ENCODE measurements at places on chromosomes 16 and 17. TPM values are rescaled to one million over a fixed set of nuclear protein-coding genes. Genes with fewer than 3 reads are reported as not detected.
A peak's percentile ranks its signal among the peaks of the same experiment; 100 is the strongest.

DNA sequence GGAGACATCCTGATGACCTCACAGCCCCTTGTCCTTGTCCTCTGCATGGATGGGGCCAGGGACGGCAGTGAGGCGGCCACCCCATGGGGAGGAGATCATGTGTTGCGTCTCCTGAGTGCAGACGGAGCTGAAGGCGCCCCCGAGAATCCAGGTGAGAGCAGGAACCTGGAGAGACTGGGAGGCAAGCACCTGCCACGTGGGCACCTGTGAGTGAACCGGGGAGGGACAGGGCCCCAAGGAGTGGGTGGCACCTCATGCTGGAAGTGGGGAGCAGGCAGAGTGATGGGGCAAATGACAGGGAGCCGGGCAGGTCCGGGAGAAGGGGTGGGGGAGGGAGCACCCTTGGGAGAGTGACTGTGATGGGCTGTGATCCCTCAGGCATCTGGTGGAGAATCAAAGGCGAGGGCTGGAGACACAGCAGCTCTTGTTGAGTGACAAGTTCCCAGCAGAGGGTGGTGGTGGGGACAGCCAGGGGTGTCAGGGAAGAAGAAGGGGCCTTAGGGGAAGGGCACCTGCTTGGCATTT lies 174.3 kb upstream of the CHMP6 start:
- no peak for DNase-seq
- H3K36me3 ChIP-seq = no peaks in the 10 kb centered on the region
- peaks cover 21% of the 10 kb centered on the region for H3K4me1 ChIP-seq

GRCh38 chr17:81593105-81593871 lies 41.1 kb upstream of the FAAP100 start:
- no peak for DNase-seq
- H3K4me3 ChIP-seq = no peak overlapping the region
- peaks cover 100% of the 10 kb centered on the region for H3K36me3 ChIP-seq
- H3K27me3 ChIP-seq = no peaks in the 10 kb centered on the region
- H3K4me1 ChIP-seq = no peaks in the 10 kb centered on the region

The TNFSF12 gene
- total RNA-seq = 50.5 TPM

The CD300LG gene
- total RNA-seq = 7.1 TPM

- H3K36me3 ChIP-seq = no peaks in the 10 kb centered on the region
- no peaks in the 10 kb centered on the region for H3K27me3 ChIP-seq
- no peak overlapping the region for H3K27ac ChIP-seq
- H3K4me3 ChIP-seq = no peak overlapping the region
Observed at GRCh38 chr17:51000835-51001638, 119.6 kb downstream of the SPAG9 start.

GRCh38 chr16:84138824-84139627 lies 6.0 kb downstream of the HSDL1 start:
- peak; percentile 61 for DNase-seq
- no peaks in the 10 kb centered on the region for H3K27me3 ChIP-seq
- no peak overlapping the region for H3K4me3 ChIP-seq
- no peaks in the 10 kb centered on the region for H3K36me3 ChIP-seq

DNA sequence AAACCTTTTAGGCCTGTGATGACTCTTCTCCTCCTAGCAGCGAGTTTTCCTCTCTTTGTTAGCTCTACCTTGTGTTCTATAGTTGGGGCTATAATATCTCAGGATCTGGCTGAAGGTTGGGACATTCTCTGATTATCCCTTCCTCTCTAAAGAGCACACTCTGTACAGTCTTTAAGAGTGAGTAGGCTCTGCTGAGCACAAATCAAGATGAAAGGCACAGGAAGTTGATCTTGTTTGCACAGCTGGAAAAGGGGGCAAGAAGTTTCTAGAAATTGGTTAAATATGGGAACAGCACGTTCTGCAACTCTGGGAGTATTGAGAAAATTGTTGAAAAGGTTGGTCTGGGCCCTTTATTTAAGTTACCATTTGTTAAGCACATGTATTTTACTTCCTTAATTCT lies 240.9 kb downstream of the CDH11 start:
- DNase-seq = no peak
- H3K4me1 ChIP-seq = no peaks in the 10 kb centered on the region
- no peaks in the 10 kb centered on the region for H3K27me3 ChIP-seq
- no peak overlapping the region for H3K4me3 ChIP-seq
- no peak overlapping the region for H3K27ac ChIP-seq
- H3K36me3 ChIP-seq = no peaks in the 10 kb centered on the region

GRCh38 chr17:16398270-16399267 lies 16.8 kb upstream of the TRPV2 start:
- H3K27me3 ChIP-seq = no peaks in the 10 kb centered on the region
- H3K4me3 ChIP-seq = no peak overlapping the region
- no peaks in the 10 kb centered on the region for H3K36me3 ChIP-seq
- no peak for DNase-seq
- H3K4me1 ChIP-seq = no peaks in the 10 kb centered on the region

The KRT24 gene
- not detected for total RNA-seq

DNA sequence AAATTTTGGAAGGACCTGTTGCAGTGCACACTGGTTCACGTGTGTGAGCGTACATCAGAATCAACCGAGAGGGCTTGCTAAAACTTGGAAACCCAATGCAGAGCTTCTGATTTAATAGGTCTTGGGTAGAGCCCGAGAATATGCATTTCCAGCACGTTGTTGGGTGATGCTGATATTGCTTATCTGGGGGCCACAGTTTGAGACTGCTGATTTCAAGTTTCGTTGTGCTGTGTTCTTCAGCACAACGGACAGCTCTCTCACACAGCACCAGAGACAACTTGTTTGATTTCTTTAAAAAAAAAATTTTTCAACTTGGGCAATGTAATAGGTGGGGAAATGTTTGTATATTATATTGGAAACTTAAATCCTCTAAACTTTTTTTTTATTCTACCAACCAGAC lies 9.4 kb downstream of the OR4D2 start:
- no peak overlapping the region for H3K27ac ChIP-seq
- no peaks in the 10 kb centered on the region for H3K36me3 ChIP-seq
- H3K4me3 ChIP-seq = no peak overlapping the region

- no peaks in the 10 kb centered on the region for H3K27me3 ChIP-seq
- no peak overlapping the region for H3K4me3 ChIP-seq
- no peaks in the 10 kb centered on the region for H3K4me1 ChIP-seq
- H3K36me3 ChIP-seq = no peaks in the 10 kb centered on the region
- no peak overlapping the region for H3K27ac ChIP-seq
- no peak for DNase-seq
Observed at GRCh38 chr17:52789829-52790228, 631.3 kb upstream of the CA10 start.

The LITAFD gene
- total RNA-seq = not detected

The PYY gene
- not detected for total RNA-seq

- no peaks in the 10 kb centered on the region for H3K36me3 ChIP-seq
- H3K4me3 ChIP-seq = peak overlapping the region; percentile 99
- DNase-seq = no peak
- no peaks in the 10 kb centered on the region for H3K27me3 ChIP-seq
- H3K27ac ChIP-seq = peak overlapping the region; percentile 89
Observed at GRCh38 chr17:59107306-59107670, 608 bp upstream of the TRIM37 start.

The DNAAF1 gene
- total RNA-seq = 0.85 TPM

The ABI3 gene
- 10.8 TPM for total RNA-seq

The LRRC37B gene
- total RNA-seq = 11.4 TPM

DNA sequence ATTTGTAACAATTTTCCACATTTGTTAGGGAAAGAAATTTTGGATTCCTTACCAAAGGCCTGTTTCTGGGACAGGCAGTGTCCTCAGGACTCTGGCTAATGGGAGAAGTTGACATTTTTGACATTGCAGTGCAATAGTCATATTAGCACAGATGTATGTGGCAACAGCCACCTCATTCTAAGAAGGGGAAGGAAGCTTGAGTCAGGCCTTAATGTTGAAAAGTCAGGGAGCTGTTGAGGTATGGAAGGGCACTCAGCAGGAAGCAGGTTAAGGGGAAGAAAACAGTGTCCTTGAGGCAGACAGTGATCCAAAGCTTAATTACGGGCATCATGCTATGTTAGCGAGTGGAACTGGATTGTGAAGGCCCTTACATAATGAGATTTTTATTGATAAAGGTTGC lies 20.9 kb downstream of the AKTIP start:
- no peak overlapping the region for H3K4me3 ChIP-seq
- no peak overlapping the region for H3K27ac ChIP-seq
- DNase-seq = no peak
- H3K36me3 ChIP-seq = no peaks in the 10 kb centered on the region
- H3K27me3 ChIP-seq = no peaks in the 10 kb centered on the region
- peaks cover 13% of the 10 kb centered on the region for H3K4me1 ChIP-seq

- H3K36me3 ChIP-seq = no peaks in the 10 kb centered on the region
- no peaks in the 10 kb centered on the region for H3K27me3 ChIP-seq
- no peaks in the 10 kb centered on the region for H3K4me1 ChIP-seq
- DNase-seq = peak; percentile 49
Observed at GRCh38 chr16:60979119-60979518, 1057.1 kb downstream of the CDH8 start.

DNA sequence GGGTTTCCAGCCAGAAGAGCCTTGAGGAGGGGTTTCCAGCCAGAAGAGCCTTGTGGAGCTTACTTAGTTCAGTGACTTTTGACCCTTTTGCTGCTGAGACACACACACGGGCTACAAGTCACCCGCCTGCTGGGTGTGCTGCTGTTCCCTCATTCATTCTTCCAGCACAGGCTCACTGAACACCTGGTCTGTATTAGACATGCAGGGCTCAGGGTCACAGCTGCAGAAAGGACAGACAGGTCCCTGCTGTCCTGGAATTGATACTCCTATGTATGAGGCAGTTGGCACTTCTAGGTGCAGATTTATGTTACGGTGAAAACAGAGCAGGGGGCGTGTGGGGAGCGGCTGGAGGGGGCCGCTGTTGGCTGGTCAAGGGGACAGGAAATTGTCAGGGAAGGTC lies 6.8 kb downstream of the CACNG4 start:
- no peak for DNase-seq
- no peaks in the 10 kb centered on the region for H3K36me3 ChIP-seq
- H3K27me3 ChIP-seq = peaks cover 78% of the 10 kb centered on the region
- H3K27ac ChIP-seq = no peak overlapping the region
- no peak overlapping the region for H3K4me3 ChIP-seq

The ATP2A1 gene
- total RNA-seq = 0.38 TPM

DNA sequence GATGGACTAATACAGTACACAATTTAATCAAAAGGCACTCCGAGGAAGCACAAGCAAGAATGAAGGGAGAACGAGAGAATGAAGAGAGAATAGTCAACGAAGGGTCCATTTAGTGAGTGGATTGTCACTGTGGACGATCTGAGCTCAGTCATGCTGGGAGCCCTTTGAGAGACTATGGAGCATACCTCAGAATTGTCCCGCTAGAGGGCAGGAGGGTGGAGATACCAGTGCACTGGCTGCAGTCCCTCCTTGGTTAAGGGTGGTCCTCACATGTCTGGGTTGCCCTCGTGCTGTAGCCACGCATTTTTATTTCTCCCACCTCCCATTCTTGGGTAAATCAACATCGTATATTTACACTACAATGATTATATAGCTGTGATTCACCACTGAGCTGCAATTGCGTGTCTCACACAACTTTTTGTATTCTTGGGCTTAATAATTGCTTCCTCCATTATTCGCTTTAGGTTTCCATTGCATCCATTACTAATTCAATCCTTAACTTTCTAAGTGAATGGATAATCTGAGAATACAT lies 33.2 kb upstream of the FAM20A start:
- no peaks in the 10 kb centered on the region for H3K4me1 ChIP-seq
- H3K27me3 ChIP-seq = no peaks in the 10 kb centered on the region
- H3K4me3 ChIP-seq = no peak overlapping the region

The CLDN9 gene
- 2.2 TPM for total RNA-seq

The CD19 gene
- 0.29 TPM for total RNA-seq

GRCh38 chr17:56652628-56653027 lies 59.1 kb downstream of the NOG start:
- no peaks in the 10 kb centered on the region for H3K27me3 ChIP-seq
- H3K27ac ChIP-seq = no peak overlapping the region
- no peak for DNase-seq
- no peaks in the 10 kb centered on the region for H3K4me1 ChIP-seq

- DNase-seq = no peak
- peaks cover 6% of the 10 kb centered on the region for H3K4me1 ChIP-seq
- H3K36me3 ChIP-seq = no peaks in the 10 kb centered on the region
- H3K4me3 ChIP-seq = no peak overlapping the region
- no peak overlapping the region for H3K27ac ChIP-seq
Observed at GRCh38 chr17:67139289-67139688, 94.9 kb downstream of the CACNG1 start.

The JPH3 gene
- 0.06 TPM for total RNA-seq

DNA sequence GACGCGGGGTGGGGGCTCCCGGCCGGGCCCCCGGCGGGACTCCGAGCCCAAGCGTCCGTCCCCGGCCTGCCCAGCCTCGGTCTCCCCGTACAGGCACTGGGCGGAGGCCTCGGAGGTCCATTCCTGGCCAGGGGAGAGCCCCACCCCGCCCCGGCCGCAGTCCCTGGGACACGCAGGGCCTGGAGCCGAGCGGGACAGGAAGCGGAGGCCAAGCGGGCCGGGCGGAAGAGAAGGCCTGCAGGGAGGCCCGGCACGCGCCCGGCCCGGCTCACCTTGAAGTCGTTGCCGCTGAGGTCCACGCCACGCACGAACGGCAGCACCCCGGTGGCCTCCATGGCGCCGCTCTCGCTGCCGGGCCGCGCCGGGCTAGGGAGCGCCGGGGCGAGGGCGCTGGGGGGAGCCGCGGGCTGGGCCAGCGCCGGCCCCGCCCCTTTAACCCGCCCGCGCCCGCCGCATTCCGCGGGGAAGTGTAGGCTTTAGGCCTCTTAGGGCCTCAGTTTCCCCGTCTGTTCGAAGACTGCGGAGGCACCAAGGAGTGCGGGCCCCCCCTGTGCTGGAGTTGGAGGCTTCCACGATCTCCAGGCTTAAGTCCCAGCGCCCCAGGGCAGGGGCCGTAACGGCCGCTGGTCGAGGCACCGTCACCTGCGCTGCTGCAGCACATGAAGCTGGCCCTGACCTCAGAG lies at the start of gene FLII:
Gene FLII (minus strand): TSS at position 383 of the 683 bp plus-strand sequence. CDS start 48 bp downstream, at position 335.
- no peaks in the 10 kb centered on the region for H3K27me3 ChIP-seq
- peak; percentile 39 for DNase-seq
- H3K36me3 ChIP-seq = no peaks in the 10 kb centered on the region
- H3K4me3 ChIP-seq = peak within 1 kb of the TSS; percentile 99
- H3K4me1 ChIP-seq = peaks cover 22% of the 10 kb centered on the region

GRCh38 chr16:57634171-57634570 lies 5.7 kb downstream of the ADGRG1 start:
- no peaks in the 10 kb centered on the region for H3K27me3 ChIP-seq
- peaks cover 47% of the 10 kb centered on the region for H3K4me1 ChIP-seq
- no peak for DNase-seq
- H3K4me3 ChIP-seq = no peak overlapping the region

- H3K36me3 ChIP-seq = peaks cover 17% of the 10 kb centered on the region
- peak; percentile 14 for DNase-seq
- peaks cover 12% of the 10 kb centered on the region for H3K4me1 ChIP-seq
- no peaks in the 10 kb centered on the region for H3K27me3 ChIP-seq
- H3K4me3 ChIP-seq = peak overlapping the region; percentile 43
Observed at GRCh38 chr16:90046971-90047713, 27.9 kb upstream of the DBNDD1 start.

- DNase-seq = no peak
- no peaks in the 10 kb centered on the region for H3K36me3 ChIP-seq
- H3K27me3 ChIP-seq = no peaks in the 10 kb centered on the region
- peaks cover 55% of the 10 kb centered on the region for H3K4me1 ChIP-seq
Observed at GRCh38 chr16:81636298-81636993, 142.6 kb upstream of the PLCG2 start.

The COIL gene
- 10.9 TPM for total RNA-seq

The TMEM235 gene
- total RNA-seq = not detected

The KRT9 gene
- total RNA-seq = not detected

The SKAP1 gene
- 3.0 TPM for total RNA-seq

The TBC1D28 gene
- total RNA-seq = not detected

- peaks cover 66% of the 10 kb centered on the region for H3K4me1 ChIP-seq
- peak overlapping the region; percentile 45 for H3K27ac ChIP-seq
- no peak for DNase-seq
Observed at GRCh38 chr17:77115947-77116346, 24.8 kb upstream of the SEC14L1 start.
